CD4-positive, alpha-beta T cell treated with Interleukin-4 for 4 hours (primary cell): ENCODE measurements at places on chromosomes 13 and 19.

- no peak for DNase-seq
These were observed 19.9 kb upstream of the DACH1 start for GRCh38 chr13:71886880-71887279.

DNA sequence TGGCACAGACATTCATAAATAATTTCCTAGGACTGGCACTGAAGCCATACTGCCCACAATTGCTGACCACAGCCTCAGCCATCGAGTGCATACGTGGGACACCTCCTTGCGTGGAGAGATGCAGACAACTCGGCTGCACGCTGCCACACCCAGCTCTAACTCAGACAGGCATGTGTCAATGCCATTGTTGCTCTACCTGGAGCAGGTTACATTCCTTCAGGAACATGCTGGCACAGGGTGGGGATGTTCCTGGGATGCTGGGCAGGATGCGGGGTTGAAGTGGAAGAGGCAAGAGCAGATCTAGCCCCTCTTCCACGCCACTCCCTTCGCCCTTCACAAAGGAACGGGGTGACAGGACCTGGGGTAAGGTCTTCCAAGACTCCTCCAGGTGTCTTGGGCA lies 24.2 kb upstream of the SLC35E1 start:
- no peak for DNase-seq

- no peak for DNase-seq
These were observed 57.9 kb downstream of the KDM4B start for GRCh38 chr19:5026706-5027273.

DNA sequence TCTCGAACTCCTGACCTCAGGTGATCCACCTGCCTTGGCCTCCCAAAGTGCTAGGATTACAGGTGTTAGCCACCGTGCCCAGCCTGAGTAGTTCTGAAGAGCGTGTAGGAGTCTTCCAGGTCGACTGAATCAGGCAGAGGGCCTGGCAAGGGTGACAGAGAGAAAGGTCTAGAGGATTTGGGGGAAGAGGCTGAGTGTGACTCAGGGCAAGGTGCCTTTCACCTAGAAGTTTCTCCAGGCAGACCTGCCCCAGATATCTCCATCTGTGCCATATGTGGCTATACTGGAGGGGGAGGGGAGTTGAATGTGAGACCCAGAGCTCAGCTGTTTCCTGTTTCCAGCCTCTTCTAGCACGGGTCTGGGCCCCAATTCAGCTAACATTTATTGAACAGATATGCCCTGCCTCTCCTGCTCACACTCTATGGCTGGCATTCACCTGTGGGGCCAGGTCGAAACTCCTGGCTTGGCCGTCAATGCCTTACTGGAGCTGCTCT lies 1.3 kb downstream of the CCDC159 start:
- DNase-seq, result no peak

DNA sequence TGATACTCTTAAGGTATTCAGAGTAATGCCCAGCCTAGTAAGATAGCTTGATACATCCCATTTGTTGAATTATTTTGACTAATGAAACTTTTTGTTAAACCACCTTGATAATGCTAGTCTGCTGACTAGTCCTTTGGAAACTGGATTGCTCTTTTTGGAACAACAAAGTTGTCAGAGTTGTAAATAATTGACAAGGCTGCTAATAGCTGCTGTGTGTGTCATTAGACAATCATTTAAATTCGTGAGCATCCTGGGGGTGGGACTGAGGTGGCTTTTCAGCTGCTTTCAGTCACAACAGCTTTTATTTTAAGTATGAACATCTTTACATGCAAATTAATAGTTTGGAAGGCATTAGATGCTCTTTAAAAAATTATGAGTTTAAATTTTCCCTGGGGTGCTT lies 153.5 kb downstream of the HS6ST3 start:
- no peak for DNase-seq
